ENCODE measurements at places on chromosomes 7 and 10.

DNA sequence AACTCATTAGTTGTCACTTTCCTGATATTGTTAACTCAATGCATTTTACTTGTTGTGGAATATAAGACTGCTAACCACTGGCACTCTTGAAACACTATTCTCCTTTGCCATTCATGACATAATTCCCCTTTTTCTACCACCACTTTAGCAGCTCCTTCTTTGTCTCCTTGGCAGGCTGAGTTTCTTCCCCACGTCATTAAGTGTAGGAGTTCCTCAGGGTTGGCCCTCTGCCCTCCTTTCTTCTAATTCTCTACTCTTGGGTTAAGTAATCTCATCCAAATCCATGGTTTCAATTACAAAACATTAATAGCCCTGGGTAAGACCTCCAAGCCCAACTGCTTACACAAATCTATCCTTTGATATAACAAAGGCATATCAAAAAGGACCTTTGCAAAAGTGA lies 175.1 kb downstream of the HGF start:
- no peak for DNase-seq

GRCh38 chr7:103130901-103131624 lies 17.8 kb downstream of the NAPEPLD start:
- no peak for DNase-seq

- no peak for DNase-seq
These were observed 533.9 kb downstream of the TCERG1L start for GRCh38 chr10:130777507-130778165.

DNA sequence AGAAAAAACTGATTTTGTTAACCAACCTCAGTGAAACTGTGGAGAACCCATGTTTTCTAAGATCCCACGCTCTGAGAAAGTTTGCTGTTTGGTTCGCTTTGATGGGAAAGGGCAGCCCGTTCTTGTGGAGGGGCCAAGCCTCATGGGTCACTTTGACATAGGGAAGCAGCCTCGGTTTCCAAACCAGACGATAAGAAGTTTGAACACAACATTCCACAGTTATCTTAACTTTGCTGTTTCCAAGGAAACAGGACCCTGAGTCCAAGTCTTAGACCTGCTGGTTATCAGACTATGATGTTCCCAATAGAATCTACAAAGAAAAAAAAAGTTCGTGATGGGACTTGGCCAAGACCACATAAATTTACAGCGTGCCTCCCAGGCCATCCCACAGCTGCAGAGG lies 182.3 kb downstream of the NRP1 start:
- no peak for DNase-seq

- DNase-seq: peak; percentile 9
These were observed 86.5 kb downstream of the RALA start for GRCh38 chr7:39709768-39710311.

All from amniotic stem cell (primary cell).